Fibroblast of upper back skin (primary cell): ENCODE measurements at places on chromosomes 4 and X.
A peak's percentile ranks its signal among the peaks of the same experiment; 100 is the strongest.

GRCh38 chr4:110944501-110944900 is 321.6 kb upstream of the PITX2 start:
- DNase-seq, result no peak

- no peak for DNase-seq
Observed at GRCh38 chr4:160299177-160299576, 1196.3 kb downstream of the RAPGEF2 start.

- DNase-seq, result no peak
Observed at GRCh38 chr4:31983246-31983645, 1263.1 kb downstream of the PCDH7 start.

DNA sequence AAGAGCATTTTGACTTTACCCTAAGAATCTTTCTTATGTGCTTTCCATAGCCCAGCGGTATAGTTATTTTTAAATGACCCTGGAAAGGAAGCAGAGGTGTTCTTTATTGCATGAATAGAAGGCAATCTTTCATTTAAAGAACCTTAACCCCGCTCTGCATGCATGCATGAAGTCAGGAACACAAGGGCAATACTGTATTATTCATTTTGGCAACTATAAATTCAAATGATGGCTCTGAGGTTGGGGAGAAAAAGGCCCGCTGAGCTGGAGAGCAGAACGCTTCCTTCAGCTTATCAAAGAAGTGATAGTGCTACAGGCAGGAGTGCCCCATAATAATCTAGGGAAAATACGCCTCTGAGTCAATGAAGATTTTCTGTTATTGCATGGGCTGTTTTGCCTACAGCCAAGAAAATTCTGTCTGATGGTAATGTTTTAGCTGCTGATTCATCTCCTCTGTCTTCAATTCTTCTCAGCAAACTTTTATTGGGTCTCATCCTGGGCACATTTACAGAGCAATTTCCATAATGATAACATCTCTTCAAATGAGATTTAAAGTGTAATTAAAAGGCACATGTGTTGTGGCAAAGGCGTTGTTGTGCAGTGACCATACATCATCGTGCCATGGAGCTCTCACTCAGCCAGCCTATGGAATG is 452.2 kb upstream of the FTHL17 start:
- peak; percentile 11 for DNase-seq

GRCh38 chrX:136250191-136251040 is 784 bp downstream of the MAP7D3 start:
- no peak for DNase-seq

DNA sequence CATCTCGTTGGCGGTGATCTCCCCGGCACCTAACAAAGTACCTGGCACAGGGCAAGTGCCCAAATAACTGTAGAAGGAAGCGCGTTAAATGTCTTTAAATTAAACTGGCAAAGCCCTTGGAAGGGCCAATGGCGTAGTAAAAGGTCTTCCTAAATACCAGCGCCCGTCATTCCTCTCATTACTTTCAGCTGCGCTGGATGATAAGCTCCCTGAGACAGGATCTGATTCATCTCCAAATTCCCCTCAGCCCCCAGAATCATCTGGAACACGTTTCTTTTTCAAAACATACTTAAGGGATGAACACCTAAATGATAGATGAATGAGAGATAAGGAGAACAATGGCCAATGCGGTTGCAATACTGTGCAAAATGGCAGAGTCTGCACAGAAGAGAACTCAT is 95.1 kb downstream of the AFAP1 start:
- DNase-seq, result peak; percentile 96

- no peak for DNase-seq
Observed at GRCh38 chr4:141797966-141798365, 161.6 kb downstream of the IL15 start.

GRCh38 chr4:142817442-142817841 is 28.7 kb downstream of the INPP4B start:
- peak; percentile 94 for DNase-seq

- peak; percentile 71 for DNase-seq
Observed at GRCh38 chrX:119655125-119655524, 37.8 kb downstream of the SEPTIN6 start.

DNA sequence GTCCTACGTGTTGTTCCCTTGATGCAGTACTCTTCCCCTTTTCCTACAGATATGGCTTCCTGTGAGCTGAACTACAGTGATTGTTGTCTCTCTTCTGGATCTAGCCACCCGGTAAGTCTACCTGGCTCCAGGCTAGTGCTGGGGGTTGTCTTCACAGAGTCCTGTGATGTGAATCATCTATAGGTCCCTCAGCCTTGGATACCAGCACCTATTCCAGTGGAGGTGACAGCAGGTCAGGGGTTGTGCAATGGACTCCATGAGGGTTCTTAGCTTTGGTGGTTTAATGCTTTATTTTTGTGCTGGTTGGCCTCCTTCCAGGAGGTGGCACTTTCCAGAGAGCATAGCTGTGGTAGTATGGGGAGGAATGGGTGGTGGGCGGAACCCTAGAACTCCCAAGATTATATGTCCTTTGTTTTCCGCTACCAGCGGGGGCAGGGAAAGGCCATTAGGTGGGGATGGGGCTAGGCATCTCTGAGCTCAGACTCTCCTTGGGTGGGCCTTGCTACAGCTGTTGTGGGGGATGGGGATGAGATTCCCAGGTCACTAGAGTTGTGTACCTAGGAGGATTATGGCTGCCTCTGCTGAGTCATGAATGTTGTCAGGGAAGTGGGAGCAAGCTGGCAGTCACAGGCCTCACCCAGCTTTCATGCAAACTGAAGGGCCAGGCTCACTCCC is 121.4 kb upstream of the ANKRD50 start:
- no peak for DNase-seq

GRCh38 chr4:123598331-123598730 is 201.7 kb downstream of the SPRY1 start:
- no peak for DNase-seq

DNA sequence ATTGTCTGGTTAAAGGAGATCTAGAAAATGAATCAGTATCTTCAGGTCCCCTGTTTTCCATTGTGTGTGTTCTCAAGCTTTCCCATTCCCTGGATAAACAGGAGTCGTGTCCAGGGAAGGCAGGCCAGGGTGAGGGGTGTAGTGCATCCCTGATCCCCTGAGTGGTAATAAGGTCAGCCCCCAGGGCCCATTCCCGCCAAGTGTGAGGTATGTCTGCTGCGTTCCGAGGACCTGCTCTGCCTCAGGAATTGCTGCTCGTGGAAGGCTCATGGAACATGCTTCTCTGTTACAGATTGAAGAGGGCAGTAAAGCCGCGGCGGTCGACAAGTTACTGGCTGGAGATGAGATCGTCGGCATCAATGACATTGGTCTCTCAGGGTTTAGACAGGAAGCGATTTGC is 87.1 kb downstream of the SHROOM2 start:
- no peak for DNase-seq

DNA sequence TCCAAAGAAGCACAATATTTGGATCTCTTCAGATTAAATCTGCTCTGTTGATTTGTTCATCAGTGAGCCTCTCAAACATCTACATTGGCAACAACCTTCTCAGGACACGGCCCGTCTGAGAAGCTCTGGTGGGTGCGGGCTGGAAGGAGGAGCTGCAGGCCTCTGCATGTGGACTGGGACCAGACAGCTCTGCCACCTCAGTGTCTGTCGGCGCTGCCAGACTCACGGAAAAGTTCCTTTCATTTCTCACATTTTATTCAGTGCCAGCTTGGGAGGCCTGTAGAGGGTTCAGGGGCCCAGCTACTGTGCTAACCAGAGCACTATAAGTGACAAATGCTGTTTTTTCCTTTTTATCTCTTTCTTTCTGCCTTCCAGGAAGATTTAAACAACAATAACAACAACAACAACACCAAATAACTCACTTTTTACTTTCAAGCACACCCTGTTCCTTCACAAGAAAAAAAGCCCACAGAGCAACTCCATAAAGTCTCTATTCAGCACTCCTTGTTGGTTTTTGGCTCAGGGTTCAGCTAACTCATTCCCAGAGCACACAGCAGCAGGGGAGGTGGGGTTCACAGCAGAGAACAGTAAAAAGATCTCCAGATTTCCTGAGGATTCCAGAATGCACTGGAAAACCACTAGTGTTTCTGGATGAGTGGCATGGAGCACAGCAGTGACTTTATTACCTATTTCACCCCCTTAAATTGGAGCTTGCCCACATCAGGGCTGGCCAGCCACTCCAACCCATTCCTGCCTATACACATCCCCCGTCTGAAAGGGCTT is 23.2 kb upstream of the HOPX start:
- DNase-seq, result no peak

GRCh38 chrX:87663421-87663820 is 145.8 kb downstream of the KLHL4 start:
- DNase-seq, result no peak

DNA sequence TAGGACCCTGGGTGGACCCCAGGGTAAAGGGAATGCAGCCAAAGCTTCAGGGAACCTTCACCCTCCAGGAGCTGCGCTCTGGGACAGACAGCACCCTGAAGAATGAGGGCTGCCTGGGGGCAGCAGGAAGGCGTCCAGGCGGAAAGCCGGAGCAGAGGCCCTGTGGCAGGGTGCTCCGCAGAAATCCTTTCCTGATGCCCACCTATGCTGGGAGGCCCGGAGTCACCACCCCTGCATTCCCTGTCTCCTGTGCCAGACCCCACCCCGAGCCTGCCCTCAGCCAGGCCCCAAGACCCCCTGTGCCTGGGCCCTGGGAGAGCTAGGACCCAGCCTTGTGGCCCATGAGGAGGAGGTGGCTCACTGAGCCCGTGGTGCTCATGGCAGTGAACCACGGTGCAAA is 1.3 kb upstream of the DGKQ start:
- no peak for DNase-seq

- DNase-seq, result no peak
Observed at GRCh38 chrX:111264385-111264784, 5.9 kb downstream of the CAPN6 start.

DNA sequence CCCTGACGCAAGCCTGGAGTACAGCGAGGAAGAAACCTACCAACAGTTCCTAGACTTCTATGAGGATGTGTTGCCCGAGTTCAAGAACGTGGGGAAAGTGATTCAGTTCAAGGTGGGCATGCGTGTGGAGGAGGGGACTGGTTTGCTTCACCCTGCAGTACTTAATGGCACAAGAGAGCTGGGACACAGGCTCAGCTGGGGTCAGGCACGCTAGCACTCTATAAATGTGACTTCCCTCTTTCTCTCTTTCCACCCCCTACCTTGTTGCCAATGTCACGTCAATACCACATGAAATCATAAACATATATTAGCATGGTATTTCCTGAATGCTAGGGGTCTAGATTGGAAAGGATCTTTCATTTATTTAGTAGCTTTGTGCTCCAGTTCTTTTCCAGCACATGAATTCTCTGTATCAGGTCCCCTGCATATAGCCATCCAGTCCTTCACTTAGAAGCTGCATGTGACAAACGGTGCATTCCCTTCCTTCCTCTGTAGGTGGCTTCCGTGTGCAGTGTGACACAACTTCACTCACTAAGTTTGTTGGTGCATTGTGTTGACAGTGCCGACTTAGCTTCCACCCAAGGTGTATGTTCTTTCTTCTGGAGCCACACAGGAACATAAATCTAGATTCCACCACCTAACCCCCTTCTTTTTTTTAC is 25.6 kb downstream of the ZRSR2 start:
- DNase-seq, result peak; percentile 26

- no peak for DNase-seq
Observed at GRCh38 chrX:39814391-39814790, 283.4 kb downstream of the BCOR start.

DNA sequence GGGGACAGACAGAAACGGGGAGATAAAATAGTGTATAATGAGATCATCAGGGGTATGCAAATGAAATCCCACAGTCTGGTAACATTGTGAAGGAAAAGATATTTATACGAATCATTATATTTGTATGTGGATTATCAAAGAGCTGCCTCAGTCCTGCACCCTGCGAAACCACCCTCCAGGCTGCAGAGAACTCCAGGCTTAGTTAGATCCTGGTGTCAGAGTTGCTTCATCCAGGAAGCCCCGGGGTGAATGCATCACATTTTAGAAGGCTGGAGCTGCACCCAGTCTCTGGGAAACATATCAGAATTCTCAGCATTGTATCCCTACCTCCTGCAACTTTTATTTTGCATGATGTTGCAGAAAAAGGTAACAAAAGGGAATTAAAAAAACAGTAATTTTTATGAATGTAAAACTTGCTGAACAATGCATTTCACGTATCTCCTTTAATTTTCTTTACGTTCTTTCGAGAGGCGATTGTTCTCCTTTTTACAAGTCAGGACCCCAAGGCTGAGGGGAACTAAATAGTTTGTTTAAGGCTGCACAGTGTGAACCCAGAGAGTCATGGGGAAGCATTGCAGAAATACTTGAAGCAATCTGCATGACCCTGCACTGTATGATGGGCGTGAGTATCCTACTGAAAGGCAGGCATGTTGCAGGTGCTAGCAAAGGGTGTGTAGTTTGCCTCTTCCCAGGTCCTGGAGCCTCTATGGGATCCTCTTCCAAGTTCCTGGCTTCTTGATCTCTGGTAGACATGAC is 299.5 kb upstream of the CLNK start:
- no peak for DNase-seq

GRCh38 chr4:175891851-175892250 is 79.8 kb upstream of the GPM6A start:
- DNase-seq, result no peak

DNA sequence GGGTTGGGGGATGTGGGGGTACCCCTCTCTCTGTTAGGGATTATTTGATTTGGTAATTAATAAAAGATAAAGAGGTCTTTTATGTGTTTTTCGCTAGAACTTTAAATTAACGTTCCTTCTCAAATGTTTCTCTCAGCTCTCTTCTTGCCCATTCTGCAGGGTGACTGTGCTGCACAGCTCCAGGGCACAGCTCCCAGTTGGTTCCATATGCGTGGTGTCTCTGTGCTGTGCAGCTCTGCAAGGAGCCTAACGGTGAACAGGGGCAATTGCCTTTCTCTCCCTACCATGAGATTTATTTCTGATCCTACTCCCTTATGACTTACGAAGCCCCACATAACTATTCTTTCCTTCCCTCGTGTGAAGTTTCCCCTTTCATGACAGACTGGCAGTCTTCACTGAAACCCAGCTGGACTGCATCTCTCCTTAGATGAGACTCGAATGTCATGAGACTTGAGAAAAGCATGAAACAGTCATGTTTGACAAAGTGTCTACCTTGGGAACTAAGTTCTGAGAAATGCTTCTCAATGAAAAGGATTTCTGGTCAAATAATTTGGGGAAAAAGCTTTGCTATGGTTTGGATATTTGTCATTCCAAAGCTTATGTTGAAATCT is 50.2 kb upstream of the SPRY1 start:
- no peak for DNase-seq

DNA sequence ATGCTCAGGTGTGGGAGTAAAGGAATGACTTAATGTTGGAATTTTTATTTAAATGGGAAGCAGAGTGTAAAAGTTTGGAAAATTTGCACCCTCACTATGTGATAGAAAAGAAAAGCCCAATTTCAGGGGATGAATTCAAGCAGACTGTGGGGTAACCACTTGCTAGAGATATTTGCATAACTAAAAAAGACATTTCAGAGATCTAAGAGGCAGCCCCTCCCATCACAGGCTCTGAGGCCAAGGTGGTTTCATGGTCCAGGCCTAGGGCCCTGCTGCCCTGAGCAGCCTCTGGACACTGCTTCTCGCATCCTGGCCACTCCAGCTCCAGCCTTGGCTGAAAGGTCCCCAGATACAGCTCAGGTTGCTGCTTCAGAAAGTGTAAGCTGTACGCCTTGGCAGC is 5.9 kb upstream of the XPNPEP2 start:
- DNase-seq, result no peak
